ENCODE measurements at places on chromosomes 4 and X. TPM values are rescaled to one million over a fixed set of nuclear protein-coding genes. Genes with fewer than 3 reads are reported as not detected.

- no peak for DNase-seq
These were observed 11.7 kb downstream of the COQ2 start for GRCh38 chr4:83272900-83273299.

GRCh38 chr4:184896868-184897715 lies 71.3 kb upstream of the ACSL1 start:
- DNase-seq, result peak; percentile 88

DNA sequence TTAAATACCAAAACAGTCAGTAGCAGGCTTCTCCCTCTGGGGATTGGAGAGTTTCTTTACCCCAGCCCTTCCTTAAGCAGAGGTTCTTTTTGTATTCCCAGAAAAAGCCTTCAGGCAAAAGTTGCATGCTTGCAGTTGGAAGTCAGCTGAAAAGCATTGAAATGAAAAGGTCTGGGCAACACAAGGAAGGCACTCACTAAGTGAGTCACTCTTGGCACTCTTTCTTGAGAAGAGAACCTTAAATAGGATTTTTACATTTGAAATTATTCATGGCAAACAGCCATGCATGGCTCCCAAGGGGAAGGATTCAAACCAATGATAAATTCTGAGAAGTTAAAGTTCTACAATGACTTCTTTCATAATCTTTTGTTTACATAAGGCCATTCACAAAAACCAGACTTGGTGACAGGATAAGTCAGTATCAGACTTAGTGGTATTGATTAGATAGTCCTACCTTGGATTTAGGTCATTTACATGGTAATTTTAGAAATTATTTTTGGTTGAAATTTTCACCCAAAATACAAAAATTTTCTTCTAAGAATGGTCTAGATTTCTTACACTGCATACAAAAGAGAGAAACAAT lies 2068.9 kb downstream of the PCDH7 start:
- no peak for DNase-seq

GRCh38 chr4:81355136-81355535 lies 116.6 kb downstream of the RASGEF1B start:
- no peak for DNase-seq

- no peak for DNase-seq
These were observed 124.2 kb upstream of the DGKK start for GRCh38 chrX:50594788-50595187.

- no peak for DNase-seq
These were observed 19.5 kb upstream of the WDFY3 start for GRCh38 chr4:84985952-84986351.

DNA sequence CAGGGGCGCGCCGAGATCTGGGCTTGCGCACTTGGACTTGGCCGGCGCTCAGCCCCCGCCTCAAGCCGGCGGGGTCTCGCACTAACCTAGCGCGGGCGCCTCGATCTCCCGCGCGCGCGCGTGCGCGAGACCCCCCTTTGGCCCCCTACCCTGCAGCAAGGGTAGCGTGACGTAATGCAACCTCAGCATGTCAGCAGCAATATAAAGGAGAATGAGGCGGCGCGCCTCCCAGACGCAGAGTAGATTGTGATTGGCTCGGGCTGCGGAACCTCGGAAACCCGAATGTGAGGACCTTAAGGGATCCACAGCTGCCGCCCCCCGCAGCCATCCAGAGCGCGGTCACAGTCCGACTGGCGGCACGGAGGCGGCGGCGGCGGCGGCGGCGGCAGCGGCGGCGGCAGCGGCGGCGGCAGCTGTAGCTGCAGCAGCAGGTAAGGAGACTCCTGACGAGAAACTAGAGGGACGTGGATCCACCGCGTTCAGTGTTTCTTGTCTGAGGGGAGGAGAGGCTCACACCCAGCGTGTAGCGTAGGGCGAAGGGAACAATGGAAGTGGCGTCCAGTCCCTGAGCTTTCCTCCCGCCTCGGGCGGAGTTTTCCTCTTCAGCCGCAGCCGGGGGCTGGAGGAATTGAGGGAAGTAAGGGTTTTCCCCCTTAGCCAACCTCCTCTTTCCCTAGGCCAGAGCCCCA lies at the start of the genes SATL1 and ZNF711:
SATL1 (minus strand) TSS at position 19 of the 689 bp plus-strand sequence. CDS start 134,811 bp downstream, outside the sequence.
ZNF711 (plus strand) TSS at position 231 of the 689 bp plus-strand sequence. CDS start 3,582 bp downstream, outside the sequence.
- peak; percentile 84 for DNase-seq

- DNase-seq, result no peak
These were observed 84.5 kb downstream of the ACOX3 start for GRCh38 chr4:8355864-8356565.

DNA sequence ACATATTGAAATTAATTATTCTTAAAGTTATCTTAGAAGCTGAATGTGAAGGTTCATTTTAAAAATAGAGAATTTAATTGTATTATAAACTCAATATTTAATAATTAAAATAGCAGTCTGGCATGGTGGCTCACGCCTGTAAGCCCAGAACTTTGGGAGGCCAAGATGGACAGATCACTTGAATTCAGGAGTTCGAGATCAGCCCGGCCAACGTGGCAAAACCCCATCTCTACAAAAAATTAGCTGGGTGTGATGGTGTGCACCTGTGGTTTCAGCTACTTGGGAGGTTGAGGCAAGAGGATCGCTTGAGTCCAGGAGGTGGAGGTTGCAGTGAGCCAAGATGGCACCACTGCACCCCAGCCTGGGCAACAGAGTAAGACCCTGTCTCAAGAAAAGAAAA lies 659.9 kb upstream of the AGA start:
- DNase-seq, result no peak

- DNase-seq, result no peak
These were observed 1654.0 kb downstream of the PCDH7 start for GRCh38 chr4:32374206-32374605.

GRCh38 chr4:58807843-58808615 lies 1697.8 kb upstream of the IGFBP7 start:
- DNase-seq, result no peak

- no peak for DNase-seq
These were observed 40.7 kb downstream of the LARP7 start for GRCh38 chr4:112677519-112678091.

- no peak for DNase-seq
These were observed 48.1 kb downstream of the DCLK2 start for GRCh38 chr4:150126201-150126863.

DNA sequence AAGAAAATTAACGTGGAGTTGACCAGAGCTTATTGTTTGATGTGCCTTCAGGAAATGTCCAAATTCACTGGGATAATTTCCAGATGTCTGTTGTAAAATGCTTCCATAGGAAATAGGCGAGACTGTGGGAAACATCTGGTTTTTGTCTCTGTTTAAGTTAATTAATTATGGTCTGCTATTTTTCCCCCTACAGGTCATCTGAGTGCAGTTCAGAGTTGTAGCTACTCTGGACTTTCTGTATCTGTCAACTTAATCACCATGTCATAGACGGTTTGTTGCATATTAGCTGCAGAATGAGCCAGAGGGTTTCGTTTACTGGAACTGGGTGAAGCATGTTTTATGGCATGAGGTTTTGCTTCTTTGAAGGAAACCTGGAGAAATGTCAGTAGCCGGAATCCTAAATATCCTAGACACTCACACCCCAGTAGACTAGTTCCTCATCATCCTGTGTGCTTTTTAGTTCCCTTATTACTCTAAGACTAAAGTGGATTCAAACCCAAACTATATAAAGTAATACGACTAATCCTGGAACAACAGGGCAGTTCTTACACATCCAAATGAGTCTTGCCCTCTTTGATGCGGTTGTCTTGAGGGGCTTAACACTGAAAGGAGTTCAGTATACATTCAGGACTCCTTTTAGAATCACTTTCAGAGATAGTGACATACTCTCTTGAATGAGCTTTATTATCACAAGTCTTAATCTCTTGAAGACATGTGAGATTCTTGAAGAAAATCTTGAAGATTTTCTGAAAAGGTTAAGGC lies 62.5 kb downstream of the PPEF1 start:
- peak; percentile 51 for DNase-seq

DNA sequence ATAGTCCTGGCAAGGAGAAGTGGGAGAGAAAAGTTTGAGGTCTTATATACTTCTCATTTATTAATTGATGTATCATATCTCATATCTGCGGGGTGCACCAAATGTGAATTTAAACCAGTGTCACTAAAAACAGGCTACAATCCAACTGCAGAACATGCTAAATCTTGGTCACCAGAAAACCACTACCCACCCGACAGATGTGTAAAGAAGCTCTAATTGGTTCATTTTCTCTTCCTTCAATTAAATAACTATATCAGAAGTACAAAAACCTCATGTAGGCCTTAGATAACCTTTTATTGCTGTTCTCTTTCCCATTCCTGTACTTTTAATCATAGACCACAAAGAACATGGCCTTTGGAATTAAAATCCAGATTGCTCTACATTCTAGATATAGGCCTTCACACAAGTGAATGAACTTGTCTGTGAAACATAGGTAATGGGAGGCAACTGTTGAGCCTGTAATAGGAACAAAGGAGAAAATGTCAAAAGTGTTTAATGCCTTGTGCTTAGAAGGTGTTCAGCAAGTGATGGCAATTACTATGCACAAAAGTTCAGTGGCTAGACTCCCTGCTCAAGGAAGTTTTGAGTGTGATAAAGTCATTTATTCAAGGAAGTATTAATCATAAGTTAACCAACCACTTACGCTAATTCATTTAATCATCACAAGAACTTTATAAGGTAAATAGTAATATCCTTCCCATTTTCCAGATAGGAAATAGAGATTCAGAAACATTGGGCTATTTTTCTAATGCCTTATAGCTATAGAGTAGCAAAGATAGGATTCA lies 425.6 kb downstream of the INPP4B start:
- DNase-seq, result no peak

UBQLN2 gene
- 38.9 TPM for polyA plus RNA-seq

HPGD gene
- polyA plus RNA-seq, result 126 TPM

POLN gene
- 3.8 TPM for polyA plus RNA-seq

SYTL5 gene
- polyA plus RNA-seq, result 4.3 TPM

NRK gene
- 4.6 TPM for polyA plus RNA-seq

ARSD gene
- polyA plus RNA-seq, result 60.9 TPM

CXorf38 gene
- 12.2 TPM for polyA plus RNA-seq
